ENCODE measurements at places on chromosomes 6 and 20.

DNA sequence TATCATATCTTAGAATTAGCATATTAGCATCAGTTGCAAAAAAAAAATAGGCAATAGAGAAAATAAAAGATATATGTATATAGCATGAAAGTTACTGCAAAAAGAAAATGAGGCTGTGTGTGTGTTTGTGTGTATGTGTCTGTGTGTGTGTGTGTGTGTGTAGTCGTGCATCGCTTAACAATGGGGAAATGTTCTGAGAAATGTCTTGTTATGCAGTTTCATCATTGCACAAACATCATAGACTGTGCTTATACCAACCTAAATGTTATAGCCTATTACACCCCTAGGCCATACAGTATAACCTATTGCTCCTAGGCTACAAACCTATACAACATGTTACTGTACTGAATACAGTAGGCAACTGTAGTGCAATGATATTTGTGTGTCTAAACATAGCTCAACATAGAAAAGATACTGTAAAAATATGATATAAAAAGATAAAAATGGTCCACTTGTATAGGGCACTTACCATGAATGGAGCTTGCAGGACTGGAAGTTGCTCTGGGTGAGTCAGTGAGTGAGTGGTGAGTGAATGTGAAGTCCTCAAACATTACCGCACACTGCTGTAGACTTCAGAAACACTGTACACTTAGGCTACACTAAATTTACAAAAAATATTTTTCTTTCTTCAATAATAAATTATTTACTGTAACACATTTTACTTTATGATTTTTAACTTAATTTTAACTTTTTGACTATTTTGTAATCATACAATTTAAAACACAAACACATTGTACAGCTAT is 805.1 kb downstream of the KIF16B start:
- no peak for DNase-seq

DNA sequence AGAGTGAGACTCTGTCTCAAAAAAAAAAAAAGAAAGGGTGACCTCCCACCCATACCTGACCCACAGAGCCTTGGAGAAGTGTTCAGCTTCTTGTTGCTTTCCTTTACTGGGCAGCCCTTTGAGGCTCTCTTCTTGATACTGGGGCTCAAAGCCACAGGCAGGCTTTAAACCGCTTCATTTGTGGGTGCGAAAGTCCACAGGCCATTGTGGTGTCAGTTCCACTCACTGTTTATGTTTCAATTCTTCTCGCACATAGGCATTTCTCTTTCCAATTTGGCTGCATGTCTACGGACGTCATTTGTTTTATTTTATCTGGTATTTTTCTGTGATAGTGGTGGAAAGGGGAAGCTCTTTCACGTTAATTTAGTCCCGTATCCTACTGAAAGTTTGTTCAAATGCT is 34.6 kb downstream of the PPARD start:
- DNase-seq = no peak

DNA sequence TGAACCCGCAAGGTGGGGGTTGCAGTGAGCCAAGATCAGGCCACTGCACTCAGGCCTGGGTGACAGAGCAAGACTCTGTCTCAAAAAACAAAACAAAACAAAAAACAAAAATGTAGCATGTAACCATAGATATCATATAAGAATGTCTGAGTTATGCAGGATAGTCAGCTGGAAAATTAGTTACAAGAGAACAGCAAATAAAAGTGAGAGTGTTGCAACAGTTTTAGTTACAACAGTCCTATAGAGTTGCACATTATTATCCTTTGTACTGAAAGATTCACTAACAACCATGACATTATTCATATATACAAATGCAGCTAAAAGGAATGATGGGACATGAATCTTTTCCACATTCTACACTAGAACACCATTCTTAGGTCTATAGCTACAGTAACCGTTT is 16.4 kb downstream of the RNF24 start:
- no peak for DNase-seq

DNA sequence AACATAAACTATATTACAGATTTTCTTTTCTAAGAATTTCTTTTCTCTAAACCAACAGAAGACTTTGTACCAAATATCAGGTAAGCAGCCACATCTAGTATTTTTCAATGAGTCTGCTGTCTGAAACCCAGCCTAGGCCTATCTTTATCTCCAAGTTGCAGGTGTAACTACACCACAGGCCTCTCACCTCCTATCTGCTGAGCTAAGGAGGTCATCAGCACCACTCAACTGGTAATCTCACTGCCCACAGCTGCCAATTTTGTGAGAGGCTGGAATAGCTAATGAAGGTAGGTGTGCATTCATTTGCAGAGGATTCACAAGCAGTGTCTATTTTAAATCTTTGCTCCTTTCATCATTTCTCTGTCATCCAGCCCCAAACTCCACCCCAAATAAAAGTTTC is 584.8 kb downstream of the HDGFL1 start:
- DNase-seq = no peak

- DNase-seq = no peak
Observed at GRCh38 chr20:51335329-51335841, 207.1 kb downstream of the NFATC2 start.

- no peak for DNase-seq
Observed at GRCh38 chr20:38243709-38244020, 16.9 kb downstream of the KIAA1755 start.

GRCh38 chr20:21147593-21147992 is 21.7 kb downstream of the KIZ start:
- DNase-seq = no peak

GRCh38 chr6:3712827-3713665 is 38.5 kb downstream of the PXDC1 start:
- DNase-seq = no peak

DNA sequence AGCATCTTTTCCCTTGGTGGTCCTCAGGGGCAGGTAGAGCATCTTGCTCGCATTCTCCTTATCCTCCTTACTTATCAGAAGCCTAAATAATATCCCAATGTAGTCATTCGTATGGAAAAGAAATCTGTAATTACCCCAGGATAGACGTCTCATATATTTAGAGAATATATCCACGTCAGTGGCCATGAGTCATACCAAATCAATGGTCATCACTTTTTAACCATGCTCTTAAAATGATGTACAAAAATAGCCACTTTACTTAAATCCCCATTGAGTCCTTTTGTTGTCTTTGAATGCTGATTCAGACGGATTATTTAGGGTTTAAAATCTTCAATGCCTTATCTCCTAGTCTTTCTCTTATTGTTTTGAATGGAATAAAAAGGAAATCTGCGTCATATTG is 231.7 kb upstream of the STXBP5 start:
- no peak for DNase-seq

- DNase-seq = no peak
Observed at GRCh38 chr6:169345146-169345545, 91.5 kb upstream of the THBS2 start.

DNA sequence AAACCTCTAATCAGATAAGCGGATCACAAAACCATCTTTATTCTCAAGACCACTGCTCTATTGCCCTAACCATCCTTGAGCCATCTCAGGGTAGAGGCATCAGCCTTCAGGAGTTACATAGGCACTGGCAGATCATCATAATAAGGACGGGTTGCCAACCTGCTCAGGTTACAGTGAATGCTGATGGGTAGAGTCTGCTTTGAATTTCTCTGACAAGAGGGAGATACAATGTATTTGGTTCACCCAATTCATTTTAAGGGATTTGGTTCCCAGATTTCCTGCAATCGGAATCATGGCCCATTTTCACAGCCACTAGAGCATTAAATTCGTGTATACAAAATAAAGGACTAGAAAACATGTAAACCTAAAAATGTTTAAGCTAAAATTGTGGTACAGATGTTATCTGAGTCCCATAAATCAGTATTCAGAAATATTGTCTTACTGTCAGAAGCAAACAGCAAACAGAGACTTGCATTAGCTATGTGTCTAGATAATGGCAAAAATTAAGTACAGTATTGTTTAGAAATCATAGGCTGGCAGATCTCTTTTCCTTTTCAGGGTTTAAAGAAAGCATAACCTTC is 41.9 kb upstream of the TMEM170B start:
- DNase-seq = no peak

- DNase-seq = no peak
Observed at GRCh38 chr6:75130784-75131183, 75.1 kb downstream of the COL12A1 start.

- DNase-seq = no peak
Observed at GRCh38 chr20:48904566-48905296, 16.8 kb upstream of the ARFGEF2 start.

DNA sequence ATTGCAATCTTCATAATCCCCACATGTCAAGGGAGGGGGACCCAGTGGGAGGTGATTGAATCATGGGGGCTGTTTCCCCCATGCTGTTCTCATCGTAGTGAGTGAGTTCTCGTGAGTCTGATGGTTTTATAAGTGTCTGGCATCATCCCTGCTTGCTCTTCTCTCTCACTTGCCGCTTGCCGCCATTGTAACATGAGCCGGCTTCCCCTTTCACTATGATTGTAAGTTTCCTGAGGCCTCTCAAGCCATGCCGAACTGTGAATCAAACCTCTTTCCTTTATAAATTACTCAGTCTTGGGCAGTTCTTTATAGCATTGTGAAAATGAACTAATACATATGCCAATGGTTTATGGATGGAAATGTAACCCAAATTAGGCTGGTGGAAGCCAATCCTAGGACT is 109.4 kb upstream of the AKAP12 start:
- DNase-seq = no peak

DNA sequence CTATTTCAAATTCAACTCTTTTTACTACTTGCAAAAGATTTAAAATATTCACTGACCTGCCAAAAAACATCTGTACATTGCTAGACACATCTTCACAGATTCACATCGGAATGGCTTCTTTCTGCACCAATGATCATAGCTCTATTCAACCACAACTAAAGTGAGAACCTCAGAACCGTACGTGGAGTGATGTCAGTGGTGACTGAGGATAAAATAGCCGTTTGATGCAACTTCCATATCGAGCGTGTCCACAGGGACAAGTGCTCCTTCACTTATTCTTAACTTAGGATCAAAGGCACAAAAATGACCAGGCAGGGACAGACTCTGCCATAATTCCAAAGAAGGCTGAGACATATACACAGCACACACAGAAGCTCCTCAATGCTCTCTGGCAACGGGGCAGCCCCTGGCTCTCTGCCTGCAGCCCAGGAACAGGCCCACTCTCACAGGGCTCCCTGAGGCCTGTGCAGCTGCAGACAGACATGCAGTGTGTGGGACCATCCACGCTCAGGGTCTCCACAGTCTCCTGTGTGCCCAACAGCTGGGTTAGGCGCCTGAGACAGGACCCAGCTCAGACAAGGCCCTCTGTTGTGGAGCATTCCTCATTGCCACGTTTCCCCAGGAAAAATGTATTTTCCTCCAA is 22.8 kb downstream of the FYN start:
- no peak for DNase-seq

- DNase-seq = no peak
Observed at GRCh38 chr6:111738156-111738555, 132.5 kb upstream of the TRAF3IP2 start.

- DNase-seq = no peak
Observed at GRCh38 chr6:39415482-39415881, 93.0 kb upstream of the KCNK16 start.

DNA sequence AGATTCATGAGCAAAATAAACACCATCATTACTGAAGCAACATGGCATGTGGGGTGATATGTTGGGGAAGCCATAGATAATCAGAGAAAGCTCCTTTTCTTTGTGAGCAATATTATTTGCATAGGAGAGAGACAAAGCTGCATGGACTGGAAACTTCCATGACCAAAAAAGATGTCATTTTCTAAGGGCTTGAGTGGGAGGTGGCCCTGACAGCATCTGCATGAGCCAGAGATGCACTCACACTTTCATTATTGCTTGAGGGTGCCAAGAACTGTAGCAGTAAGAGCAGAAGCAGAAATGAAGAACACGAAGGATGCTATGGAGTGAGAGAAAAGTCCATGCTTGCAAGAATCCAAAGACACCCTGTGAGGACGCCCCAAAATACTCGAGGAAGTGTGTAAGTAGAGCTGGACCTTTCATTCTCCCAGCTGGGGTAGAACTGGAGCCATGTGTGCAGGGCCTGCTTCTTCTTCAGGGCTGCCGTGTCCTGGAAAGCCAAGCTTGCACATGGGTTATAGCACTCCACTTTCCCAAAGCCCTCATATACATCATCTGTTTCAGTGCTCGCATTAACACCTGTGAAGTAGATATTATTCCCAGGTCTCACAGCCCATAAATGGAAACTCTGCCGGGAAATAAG is 851.2 kb downstream of the DHX35 start:
- no peak for DNase-seq

GRCh38 chr6:146770275-146770964 is 171.6 kb downstream of the ADGB start:
- no peak for DNase-seq

DNA sequence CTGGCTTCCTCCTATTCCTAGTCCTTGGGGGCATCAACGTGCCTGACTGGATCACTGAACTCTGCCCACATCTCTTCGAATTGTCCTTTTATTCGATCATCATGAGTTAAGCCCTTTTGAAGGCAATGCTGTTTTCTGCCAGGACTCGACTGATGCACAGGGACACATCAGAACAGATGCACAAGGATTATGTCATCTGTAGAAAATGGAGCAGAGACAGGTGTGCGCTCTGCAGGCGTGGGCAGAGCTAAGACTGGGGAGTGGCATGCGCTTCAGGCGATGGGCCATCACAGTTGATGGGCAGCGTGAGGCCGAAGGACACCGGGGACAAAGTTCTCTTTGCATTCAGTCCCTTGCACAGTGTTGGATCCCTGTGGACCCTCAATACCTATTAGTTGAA is 13.1 kb downstream of the GABRR1 start:
- DNase-seq = no peak

GRCh38 chr20:22757424-22758183 is 173.2 kb upstream of the FOXA2 start:
- no peak for DNase-seq

GRCh38 chr20:19964289-19965265 is 52.6 kb upstream of the NAA20 start:
- DNase-seq = no peak

GRCh38 chr6:101630941-101631340 is 237.4 kb downstream of the GRIK2 start:
- DNase-seq = no peak

DNA sequence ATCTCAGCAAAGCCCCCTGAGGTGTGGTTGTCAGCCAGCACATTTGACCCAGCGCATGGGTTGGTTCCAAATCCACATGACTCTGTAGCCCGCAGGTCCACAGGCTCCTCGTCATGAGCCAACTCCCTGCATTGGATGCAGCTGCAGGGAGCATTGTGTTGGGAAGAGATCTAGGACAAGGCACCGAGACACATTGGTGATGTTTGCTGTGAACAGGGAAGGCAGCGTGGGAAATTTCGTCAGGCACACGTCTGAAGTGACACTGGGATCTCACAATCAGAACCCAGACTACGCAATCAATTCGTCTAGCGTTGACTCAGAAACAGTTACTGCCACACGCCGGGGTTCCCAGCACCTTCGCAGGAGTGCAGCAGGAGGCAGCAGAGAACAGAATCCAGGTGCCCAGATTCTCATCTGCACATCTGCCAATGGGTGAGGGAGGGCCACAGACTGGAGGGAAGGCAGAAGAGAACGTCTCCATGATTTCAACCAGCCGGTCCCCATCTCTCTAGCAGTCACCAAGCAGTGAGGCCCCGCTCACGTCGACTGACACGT is 177.0 kb downstream of the TTLL2 start:
- no peak for DNase-seq
